ENCODE measurements at places on chromosomes 5 and 9. TPM values are rescaled to one million over a fixed set of nuclear protein-coding genes. Genes with fewer than 3 reads are reported as not detected.

The TXNDC8 gene
- not detected for total RNA-seq

The NOXA1 gene
- 5.3 TPM for total RNA-seq

The SUSD3 gene
- not detected for total RNA-seq

The LMX1B gene
- 0.38 TPM for total RNA-seq

The PCDHGC4 gene
- 2.0 TPM for total RNA-seq

The AOPEP gene
- total RNA-seq = 37.9 TPM

The WDR38 gene
- total RNA-seq = not detected
